ENCODE measurements at places on chromosomes 11 and 22. TPM values are rescaled to one million over a fixed set of nuclear protein-coding genes. Genes with fewer than 3 reads are reported as not detected.

The GUCD1 gene
- total RNA-seq, result 81.8 TPM

The OR4A16 gene
- total RNA-seq, result not detected

The CABP7 gene
- total RNA-seq, result not detected

The KCNK4 gene
- 0.98 TPM for total RNA-seq

DNA sequence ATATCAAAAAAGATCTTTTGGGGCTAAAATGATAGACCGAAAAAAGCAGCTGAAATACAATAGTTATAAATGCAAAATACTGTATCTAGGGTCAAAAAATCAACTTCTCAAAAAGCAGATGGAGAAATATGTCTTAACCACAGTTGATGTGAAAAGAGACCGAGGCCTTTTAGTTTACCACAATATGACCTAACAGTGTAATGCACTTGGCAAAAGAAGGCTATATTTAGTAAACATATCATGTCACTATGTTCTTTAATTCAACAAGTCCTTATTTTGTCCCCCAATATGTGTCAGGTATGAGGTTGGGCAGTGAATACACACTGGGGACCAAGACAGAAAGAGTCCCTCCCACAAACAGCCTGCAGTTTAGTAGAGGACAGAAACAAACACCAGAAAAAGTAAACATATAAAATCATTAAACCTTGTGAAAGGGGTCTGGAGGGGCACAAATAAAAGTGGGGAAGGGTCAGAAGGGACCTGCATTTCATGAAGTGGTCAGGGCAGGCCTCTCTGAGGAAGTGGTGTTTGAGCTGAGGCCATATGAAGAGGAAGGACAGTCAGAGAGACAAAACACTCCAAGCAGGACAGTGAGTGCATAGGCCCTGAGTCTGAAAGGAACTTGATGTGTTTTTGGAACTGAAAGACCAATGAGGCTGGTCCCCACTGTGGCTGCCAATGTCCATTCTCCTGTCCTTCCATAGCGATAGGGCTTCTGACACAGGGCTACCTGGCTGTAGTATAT lies 53.4 kb downstream of the LIF start:
- DNase-seq, result no peak

DNA sequence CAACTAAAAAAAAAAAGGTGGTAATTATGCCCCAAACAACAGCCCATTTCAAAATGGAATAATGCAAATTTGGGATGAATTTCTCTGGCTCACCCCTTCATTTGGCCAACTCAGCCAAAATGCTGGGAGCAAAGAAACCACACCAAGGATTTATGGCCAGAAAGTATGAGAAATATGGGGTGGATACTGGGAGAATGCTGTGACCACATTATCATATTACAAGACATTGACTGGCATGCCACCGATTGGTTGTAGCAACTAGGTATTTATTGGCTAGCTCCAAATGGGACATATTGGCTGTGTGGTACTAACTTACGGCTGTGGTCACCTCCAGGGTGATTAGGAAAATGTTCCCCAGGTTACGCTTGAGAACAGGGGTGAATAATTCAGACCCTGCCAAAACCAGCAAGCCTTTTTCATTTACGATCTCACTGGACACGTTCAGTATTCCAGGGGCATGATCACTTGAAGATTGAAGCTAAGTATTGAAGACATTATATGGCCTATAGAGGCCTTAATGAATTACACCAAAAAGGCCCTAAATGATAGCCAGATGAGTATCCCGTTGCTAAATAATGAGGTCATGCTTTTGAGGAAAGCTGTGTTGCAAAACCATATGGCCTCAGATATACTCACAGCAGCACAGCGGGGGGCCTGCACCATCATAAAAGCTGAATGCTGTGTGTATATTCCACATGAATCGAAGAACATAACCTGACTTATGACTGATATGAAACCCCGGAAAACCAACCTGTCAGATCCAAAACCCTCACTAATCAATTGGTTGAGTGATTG lies 3.8 kb upstream of the FDX1 start:
- DNase-seq, result no peak

GRCh38 chr11:77723024-77723423 lies 85.4 kb upstream of the CLNS1A start:
- DNase-seq, result no peak

DNA sequence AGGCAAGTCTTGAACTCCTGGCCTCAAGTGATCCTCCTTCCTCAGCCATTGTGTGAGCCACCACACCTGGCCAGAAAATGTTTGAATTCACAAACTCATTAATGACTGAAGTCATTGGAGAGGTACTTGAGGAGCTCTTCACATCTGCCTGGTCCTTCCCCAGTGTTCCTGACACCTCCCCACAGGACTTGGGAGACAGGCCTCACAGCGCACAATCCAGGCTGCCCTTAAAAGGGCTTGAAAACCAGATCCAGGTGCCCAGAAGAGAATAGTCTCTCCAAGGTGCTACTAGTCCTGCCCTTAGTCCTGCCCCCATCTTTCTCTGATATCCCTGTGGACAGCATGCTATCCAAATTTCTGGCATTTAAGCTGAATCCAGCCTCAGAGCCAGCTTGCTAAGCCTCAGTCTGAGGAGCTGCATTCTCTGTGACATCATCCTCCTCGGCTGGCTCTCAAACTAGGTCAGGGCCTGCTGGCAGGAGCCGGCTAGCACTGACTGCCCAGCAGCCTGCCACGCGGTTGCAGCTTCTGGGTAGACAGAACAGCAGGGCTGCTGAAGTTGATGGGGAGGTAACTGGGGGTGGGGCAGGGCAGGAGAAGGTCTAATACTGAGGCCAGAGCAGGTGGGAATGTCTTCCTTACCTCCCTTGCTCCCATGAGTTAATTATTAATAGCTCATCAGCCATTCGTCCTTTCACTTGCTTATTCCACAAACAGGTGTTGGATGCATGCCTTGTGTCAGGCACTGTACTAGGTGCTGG lies 35.3 kb upstream of the NECTIN1 start:
- DNase-seq, result no peak

- no peak for DNase-seq
Measured at GRCh38 chr22:18110194-18110953, at the start of gene TUBA8. Gene TUBA8, plus strand, starts transcription at chr22:18110809. Its CDS starts 57 bp downstream, at chr22:18110866.

GRCh38 chr11:7637447-7638157 lies 35.7 kb downstream of the CYB5R2 start:
- peak; percentile 95 for DNase-seq

- no peak for DNase-seq
Measured at GRCh38 chr11:92443199-92443598, 218.6 kb downstream of the FAT3 start.

GRCh38 chr11:34682825-34683224 lies 61.9 kb downstream of the EHF start:
- no peak for DNase-seq

GRCh38 chr11:62306227-62306626 lies 7.4 kb upstream of the SCGB1D4 start:
- no peak for DNase-seq

DNA sequence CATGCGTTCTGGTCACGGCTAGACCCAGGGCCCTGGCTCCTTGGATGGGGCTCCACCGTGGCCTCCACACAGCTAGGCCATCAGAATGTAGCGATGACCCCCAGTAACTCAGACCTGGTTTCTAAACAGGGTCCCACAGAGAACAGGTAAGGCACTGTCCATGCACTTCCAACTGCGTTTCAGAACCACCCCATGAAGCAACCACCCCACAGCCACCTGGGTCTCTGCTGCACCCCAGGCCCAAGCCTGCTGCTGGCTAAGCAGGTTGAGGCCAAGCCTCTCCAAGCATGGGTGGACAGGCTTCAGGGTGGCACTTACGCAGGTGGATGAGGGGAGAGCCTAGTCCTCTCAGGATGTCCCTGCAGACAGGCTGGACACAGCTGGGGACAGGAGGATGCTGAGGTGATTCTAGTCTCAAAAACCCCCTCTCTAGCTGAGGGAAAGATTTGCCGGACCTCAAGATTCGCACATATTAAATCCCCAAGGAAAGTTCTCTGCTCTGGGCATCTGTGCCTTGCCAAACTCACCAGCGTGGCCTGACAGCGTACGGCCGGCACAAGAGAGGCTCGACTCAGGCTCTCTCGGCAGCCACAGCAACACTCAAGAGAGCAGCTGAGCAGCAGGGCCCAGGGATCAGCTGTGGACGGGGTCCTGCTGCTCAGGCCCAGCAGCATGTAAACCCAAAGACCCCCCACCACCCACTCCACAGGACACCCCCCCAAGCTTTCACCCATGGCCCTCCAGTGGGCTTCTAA lies 141.6 kb downstream of the CRYBB2 start:
- DNase-seq, result no peak

DNA sequence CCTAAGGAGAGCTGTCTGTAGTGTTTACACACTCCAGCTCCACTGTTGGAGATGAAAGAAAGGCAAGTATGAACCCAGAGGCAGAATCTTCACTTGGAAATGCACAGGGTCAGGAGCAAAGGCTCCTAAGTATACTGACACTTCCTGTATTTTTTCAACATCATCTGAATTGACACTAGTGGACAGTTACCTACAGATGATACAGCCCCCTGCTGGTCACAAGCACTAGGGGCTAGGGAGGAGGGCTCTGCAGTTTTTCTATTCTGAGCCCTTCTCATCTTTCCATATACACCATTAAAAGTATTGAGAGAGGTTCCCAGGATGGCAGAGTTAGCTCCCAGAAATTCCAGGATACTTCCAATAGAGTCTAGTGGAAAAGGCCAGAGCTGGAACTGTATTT lies 290.3 kb upstream of the API5 start:
- no peak for DNase-seq

DNA sequence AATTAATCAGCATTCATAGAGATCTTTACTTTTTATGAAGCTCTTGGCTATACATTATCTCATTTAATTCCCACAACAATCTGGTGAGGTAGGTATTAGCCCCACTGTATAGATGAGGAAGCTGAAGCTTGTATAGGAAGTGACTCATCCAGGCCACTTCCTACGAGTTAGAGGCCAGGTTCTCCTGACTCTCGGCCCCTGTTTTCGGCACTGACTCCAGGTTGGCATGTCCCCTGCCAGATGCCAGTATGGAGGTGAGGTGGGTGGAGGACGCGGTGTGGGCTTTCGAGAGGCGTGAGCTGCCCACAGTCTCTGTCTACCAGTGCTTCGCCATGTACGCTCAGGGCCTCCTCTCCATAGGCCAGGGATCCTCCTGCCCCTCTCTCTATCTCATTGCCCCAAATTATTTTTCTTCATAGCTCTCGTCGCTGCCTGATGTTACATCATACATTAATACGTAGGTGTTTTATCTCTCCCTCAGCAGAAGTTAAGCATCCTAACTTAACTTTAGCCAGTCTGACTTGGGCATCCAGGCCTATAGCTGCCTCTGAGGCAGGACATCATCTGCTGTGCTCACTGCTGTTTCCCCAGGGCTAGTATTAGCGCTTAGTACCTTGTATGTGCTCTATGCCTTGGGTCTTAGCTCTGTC lies 9.0 kb downstream of the DGAT2 start:
- DNase-seq, result no peak

GRCh38 chr11:71164186-71164585 lies 88.2 kb downstream of the SHANK2 start:
- DNase-seq, result no peak

- peak; percentile 80 for DNase-seq
Measured at GRCh38 chr11:61683961-61684869, 4.0 kb downstream of the DAGLA start.

- DNase-seq, result no peak
Measured at GRCh38 chr22:36164621-36165020, 4.1 kb upstream of the APOL3 start.
